ENCODE measurements at places on chromosomes 12 and 14.

DNA sequence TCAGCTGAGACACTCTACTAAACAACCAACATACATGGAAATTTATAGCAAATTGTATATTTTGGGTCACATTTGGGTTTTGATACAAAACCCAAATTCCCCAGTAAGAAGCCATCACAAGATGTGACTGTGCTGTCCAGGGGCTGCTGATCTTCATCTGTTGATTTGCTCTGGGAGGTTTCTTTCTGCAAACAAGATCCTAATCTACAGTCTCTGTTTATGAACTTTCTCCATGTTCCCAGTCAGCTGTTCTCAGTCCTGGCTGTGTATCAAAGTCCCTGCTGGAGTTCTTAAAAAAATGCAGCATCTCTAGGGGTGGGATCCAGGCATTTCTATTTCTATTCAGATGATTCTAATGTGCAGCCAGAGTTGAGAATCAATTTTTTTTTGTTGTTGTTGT is 85.1 kb downstream of the ATP23 start:
- no peak for DNase-seq

- DNase-seq, result no peak
Measured at GRCh38 chr12:68042212-68042699, 53.0 kb downstream of the IFNG-AS1 start.

DNA sequence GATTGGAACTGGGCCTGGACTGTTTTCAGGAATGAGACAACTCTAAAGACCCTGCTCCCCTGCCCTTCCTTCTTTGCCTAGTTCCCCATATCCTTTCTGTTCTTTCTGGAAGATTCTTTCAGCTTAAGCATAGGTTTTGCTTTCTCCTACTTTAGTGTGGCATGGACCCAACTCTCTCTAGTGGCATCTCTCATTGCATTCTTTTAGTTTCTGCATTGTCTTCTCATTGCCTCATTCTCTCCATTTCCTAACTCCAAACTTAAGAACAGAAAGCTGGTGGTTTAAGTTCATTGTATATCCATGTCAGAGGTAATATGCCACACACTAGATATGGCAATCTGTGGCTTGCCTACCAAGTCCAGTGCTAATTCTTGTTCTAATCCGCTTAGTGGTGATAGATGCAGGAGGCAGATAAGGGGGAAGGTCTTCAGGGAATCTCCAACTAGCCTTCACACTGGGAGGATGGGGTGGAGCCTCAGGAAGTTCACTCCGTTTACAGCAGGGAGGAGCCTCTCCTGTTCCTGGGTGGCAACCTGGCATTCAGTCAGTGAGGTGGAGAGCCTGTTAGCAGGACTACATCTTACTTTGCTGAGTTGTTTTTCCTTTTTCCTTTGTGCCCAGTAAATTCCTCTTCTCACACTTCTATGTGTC is 165.1 kb upstream of the LMNTD1 start:
- DNase-seq, result no peak

GRCh38 chr12:47328831-47329545 is 249.2 kb upstream of the AMIGO2 start:
- no peak for DNase-seq

- DNase-seq, result no peak
Measured at GRCh38 chr14:80074900-80075574, 136.3 kb downstream of the DIO2 start.

GRCh38 chr12:51932218-51933076 is 19.1 kb upstream of the ACVR1B start:
- DNase-seq, result no peak

DNA sequence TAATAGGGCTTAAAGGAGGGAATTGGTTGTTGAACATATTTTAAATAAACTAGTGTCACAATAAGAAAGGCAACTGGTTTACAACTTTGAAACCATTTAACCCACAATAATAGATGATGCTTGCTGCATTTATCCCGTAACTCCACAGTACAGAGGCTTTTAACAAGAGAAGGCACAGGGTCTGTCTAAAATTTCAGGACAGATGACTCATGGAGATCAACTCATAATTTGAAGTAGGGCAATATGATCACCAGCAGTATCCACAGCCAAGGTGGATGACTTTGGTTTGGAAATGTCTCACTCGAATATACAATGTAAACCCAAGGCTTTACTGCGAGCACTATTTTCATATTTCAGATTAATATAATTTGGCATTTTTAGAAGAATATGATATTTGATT is 340.2 kb downstream of the LRIG3 start:
- no peak for DNase-seq

- no peak for DNase-seq
Measured at GRCh38 chr12:21983095-21983494, 41.9 kb upstream of the ABCC9 start.

DNA sequence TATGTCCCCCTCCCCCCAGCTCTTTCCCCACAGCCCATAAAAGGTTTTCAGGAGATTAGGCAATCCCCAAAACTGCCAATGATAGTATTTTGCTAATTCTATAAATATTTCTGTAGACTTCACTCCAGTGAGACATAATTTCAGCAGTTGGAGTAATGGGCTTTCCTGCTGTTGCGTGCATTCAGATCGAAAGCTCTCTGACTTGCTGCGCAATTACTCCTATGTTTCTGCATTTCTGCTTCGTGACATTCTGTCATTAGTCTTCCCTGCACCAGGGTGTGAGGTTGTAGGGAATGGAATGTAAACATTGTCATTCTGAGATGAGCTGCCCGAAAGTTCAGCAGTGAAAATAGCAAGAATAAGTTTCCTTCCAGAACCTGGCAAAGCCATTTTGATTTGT is 58.2 kb downstream of the SAMD4A start:
- no peak for DNase-seq

DNA sequence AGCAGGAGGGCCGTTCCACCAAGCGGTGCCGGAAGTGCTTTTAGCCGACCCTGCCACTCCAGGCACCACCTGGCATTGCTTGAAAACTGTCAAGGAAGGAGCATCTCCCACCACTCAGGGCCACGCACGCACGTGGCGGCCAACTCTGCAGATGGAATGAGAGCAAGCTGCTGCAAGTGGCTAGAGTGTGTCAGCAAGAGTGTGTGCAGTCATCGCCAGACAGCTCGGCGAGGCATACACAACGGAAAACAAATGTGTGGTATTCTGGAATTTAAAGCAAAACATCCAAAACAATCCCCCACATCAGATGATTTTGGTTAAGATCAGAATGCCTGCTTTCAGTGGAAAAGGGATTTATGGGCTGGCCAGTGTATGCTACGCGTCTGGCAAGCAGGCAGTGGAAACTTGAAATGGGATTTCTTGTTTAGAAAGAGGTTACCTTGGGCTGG is 11.2 kb downstream of the CD9 start:
- no peak for DNase-seq

- no peak for DNase-seq
Measured at GRCh38 chr12:47268501-47269454, 189.0 kb upstream of the AMIGO2 start.

GRCh38 chr12:124914392-124915238 is at the start of gene UBC:
Gene UBC, minus strand, starts transcription at chr12:124914650. Its CDS starts 879 bp downstream, at chr12:124913771.
- DNase-seq, result no peak

DNA sequence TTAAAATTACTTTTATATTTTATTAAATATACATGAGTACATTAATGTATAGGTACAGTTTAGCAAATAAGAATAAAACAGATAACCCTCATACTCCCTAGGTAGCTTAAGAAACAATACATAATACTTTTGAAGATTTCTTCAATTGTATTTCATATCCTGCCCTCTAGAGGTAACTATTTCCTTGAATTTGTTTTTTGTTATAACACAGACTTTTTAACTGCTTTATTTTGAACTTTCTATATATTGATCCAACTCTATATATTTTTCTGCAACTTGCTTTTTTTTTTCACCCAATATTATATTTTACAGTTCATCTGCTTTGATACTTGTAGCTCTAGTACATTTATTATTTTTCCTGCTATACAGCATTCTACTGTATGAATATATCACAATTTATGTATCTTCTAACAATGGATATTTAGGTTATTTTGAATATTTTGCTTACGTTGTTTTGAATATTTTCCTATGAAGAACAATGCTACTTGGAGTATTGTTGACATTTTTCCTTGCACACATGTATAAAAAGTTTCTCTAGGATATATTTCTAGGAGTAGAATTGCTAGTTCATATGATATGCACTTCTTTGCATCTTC is 72.8 kb upstream of the ABCD2 start:
- DNase-seq, result no peak

DNA sequence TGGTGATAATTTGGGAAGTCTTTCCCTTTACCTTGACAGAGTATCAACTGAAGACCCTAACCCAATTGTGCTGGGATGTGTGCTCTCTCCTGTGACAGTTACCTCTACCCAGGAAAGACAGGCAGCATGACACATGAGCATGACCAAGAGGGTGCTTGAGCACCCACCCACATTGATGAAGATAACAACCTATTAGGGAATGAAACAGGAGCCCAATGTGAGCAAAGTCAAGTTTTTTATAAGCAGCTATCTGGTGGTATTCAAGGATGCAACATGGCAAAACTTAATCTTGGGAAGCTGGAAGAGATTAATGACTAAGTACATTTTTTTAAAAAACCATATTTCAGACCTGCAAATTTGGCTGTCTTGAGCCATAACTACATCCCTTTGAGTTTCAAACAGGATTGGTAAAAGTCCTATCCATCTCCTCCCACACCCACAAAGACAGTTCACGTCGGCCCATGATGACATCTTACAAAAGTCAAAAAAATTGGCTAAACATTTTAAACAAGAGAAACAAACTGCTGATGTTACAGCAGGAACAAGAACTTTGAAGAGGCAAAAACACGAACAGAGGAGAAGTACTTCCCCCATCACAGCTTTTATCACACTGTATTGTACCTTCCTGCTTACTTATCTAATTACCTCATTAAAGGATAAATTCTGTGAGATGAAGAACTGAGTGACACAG is 60.3 kb downstream of the MED13L start:
- DNase-seq, result no peak

DNA sequence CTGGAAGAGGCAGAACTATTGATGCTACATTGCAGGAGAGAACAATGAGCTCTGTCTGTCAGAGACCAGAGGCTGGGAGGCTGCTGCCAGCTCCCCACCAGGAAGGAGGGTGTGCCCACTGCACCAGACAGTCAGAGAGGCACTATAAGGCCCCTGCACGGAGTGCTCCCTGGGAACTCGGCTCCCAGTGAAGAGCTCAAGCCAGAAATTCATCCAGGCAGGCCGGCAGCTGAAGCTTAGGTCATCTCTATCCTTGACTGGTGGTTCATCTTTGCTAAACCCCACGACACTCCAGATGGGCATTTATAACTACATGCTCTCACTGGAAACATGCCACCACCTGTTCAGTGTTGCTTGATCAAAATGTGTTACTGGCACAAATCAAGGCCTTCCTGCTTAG is 65.1 kb upstream of the GPATCH2L start:
- no peak for DNase-seq

GRCh38 chr12:39065455-39065854 is 160.1 kb upstream of the CPNE8 start:
- DNase-seq, result no peak

- no peak for DNase-seq
Measured at GRCh38 chr12:132321321-132322118, 7.9 kb downstream of the GALNT9 start.

- DNase-seq, result no peak
Measured at GRCh38 chr14:76755610-76756370, 5.5 kb upstream of the VASH1 start.

DNA sequence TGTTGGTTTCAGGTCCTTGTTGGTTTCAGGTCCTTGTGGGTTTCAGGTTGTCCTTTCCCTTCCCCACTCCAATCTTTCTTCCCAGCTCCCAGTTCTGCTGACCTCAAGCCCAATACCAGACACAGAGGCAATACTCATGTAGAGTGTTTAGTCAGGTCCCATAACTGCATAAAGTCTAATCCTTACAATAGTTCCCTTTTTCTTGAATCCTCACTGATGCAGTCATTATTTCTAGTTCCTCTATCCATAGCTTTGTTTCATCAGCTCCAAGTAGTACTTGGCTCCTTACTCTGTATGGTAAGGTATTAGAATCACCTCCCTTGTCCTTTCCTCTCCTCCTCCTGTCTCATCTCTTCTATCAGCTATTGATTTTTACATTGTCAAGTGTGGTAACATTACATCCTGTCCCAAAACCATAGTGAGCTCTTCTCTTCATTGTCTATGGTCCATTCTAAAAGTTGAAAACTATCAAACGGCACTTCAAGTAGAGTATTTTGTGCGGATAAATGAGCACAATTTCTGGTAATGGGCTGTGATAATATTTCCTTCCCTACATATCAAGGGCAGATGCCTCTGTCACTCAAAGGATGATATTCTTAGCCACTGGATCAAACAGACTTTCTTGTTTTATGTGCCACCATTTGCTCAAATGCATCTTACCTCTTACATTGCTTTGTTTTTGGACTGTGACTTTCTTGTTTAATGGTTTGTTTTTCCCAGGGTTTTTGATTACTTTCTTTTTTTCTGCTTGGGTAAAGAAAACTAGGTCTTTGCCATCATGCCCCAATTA is 57.2 kb upstream of the JDP2 start:
- no peak for DNase-seq
